Stimulated activated CD4-positive, alpha-beta T cell treated with anti-CD3 and anti-CD28 coated beads, TNF-alpha, amount 100 ng/mL, for 24 hours (primary cell): ENCODE measurements at places on chromosomes 5 and 9.

DNA sequence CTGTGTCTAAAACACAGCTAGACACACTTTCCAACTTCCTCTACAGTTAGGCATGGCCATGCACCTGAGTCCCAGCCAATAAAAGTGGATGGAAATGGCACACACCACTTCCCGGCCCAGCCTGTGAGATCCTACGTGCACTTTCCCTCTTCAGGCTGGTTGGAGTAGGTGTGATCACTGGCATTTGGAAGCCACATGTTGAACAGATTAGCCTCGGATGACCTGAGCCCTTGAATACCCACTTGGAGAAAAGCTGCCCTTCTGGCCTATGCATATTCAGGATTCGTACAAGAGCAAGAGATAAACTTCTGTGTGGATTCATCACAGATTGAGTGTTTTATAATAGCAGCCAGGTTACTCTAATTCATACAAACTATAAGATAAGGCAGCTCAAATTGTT lies 359.0 kb upstream of the SLC30A5 start:
- DNase-seq, result no peak

GRCh38 chr5:153400931-153401330 lies 89.5 kb upstream of the GRIA1 start:
- no peak for DNase-seq

DNA sequence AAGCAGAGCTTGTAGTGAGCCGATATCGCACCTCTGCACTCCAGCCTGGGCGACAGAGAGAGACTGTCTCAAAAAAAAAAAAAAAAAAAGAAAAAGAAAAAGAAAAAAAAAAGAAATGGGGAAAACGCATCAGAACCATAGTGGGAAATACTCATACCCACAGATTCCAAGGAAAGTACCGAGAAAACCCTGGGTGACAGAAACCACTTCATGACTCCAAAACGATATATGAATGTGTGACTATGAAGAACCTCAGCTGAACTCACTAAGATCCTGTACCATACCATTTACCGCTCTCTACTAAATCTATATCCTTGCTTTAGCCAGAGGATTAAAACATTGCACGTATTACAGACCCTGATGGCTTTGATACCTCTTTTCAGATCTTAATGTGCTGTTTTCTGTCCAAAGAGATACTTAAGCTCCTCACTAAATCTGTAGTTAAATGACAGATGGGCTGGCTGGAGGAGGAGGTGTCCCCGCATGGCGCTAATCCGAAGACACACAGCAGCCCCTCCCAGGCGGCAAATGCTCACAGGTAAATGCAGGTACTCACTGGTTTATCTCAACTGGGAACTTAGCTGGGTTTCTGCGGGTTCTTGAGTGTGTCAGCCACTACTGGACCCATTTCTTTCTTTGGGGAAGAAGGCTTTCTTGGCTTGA lies 2.8 kb downstream of the LPCAT1 start:
- DNase-seq, result no peak

DNA sequence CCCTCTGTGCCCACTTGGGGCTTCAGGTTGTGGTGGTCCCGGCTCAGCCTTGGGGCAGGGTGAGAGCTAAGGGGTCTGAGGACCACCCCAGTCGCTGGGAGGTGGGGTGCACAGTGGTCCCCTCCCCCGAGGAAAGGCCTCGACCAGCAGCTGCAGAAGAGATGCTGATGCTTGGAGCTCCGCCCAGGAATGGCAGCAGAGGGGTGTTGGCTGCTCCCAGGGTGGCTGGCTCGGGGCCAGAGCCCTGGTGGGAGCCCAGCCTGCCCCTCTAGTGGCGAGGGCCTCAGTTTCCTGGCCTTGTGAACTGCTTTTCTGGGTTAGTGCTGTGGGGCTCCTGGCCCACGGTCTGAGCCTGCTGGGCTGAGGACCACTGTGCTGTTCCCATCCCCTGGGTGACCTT lies 1.2 kb downstream of the DIPK1B start:
- no peak for DNase-seq

DNA sequence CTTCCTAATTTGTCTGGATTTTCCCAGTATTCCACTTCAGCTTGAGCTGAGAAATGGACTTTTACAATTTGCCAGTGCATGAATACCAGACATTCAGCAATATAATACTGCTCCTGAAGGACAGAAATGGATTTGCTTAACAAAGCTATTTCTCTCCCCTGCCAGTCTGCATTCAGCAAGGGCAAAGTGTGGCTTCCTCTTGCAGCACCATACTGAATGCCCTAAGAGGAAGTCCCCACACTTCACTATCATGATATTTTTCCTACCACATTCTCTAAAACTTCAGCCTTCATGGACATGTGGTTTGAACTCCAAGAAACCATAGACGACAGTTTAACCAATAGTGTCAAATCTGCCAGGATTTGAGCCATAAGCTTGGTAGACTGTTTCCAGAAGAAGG lies 19.8 kb upstream of the TLE4 start:
- DNase-seq, result no peak

- no peak for DNase-seq
Measured at GRCh38 chr5:111983459-111983858, 226.5 kb upstream of the NREP start.

DNA sequence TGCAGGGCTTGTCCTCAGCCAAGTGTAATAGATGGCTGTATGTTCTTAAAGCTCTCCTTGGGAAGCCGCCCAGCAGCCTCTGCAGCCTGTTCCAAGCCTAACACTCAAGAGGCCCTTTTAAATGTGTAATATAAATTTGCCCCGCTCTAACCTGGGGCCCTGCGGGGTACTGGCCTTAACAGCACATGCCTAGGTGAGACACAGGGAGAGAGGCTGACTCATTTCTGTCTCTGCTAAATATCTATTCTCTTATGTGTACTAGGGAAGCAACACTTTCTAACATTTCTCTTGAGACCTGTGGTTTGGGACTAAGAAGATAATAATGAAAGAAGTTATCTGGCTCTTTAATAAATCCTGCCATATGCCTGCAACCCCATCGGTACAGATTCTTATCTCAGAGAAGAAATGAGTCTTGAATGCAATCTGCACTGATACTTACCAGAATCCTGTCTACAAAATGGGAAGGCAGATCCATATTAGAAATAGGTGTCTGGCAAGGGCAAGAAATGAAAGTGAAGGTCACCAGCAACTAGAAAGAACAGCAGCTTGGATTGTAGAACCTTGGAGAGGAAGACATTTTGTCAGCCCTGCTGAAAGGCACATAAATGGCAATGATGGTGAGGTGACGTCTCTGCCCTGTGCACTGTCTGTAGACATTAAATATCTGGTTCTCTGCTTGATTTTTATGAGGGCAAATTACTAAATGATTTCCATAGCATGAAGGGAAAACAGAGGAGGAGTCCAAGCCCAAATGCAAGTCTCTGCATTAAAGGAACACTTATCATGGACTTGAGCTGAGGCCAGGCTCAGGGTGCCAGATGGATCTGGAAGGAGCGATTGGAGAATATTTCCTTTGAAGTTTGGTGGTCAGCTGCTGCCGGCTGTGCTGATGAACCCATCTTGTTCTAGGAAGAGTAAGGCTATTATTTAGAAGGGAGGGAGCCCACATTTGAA lies 14.5 kb upstream of the TGFBI start:
- DNase-seq, result no peak

DNA sequence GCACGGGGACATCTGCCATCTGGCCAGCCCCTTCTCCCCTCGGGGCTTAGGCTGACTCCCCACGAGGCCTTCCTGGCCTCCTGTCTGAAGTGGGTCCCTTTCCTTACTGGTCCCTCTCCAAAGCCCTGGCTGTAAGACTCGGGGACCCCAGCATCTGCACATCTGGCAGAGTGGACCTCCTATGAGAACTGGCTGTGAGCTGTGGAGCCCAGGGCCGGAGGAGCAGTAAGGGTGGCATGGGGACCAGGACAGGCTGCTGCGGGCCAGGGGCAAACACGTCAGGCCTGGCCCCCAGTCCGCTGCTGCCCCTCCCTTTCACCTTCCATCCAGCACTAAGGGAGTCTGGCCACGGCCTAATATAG lies 33.8 kb downstream of the EXOC3 start:
- no peak for DNase-seq

DNA sequence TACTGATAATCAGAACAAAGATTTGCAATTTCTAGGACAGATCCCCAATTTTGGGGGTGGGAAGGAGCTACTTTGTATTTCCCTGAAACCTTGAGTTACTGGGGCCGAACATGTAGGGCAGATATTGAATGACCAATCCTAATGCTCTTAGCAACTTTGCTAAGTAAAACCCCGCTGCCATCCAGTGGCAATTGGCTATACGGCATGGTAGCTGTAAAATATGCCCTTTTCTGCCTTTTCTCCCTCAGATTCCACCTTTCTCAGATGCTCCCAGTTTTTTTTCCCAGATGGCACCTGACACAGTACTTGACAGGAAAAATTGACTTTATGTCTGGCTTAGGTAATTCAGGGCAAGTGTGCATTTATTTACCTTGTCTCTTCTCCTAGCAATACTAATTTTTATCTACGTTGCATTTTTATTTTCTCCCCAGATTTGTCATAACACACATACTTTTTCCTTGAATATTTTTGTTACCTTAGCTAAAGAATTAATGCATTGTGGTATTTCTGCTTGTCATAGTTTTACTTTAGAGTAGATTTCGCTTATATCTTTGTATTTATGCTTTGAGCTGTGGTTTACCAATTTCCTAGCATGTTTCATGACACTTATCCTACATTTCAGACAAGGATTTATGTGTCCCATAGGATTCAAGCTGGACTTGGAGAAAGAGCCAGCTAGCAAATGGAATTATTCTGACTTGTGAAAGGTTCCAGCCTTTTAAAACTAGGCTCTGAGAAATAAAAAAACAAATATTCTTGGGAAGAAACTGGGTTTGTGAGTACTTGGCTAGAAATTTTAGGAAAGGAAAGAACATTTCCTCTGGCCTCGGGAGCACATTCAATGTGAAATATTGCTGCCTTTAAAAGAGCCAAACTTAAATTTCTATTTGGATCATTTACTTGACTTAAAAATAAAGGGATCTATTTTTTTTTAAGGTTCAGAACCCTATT lies 37.4 kb downstream of the PIK3R1 start:
- DNase-seq, result peak; percentile 33

DNA sequence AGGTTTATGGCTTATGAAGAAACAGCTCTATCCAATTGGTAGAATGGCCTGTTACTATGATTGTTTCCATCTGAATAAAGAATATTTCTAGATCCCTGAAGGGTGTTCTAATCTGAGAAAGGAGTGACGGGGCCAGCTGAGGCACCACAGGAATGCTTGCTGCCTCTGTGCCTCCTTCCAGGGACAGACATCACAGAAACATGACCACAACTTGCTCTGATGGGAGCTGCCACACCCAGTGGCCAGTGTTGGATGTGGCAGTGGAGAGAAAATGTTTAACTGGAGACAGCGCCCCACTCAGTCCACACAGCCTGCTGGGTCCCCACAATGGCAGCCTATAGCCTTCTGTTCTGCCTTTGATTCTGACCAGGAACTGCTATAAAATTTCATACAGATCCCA lies 38.6 kb upstream of the TESK1 start:
- no peak for DNase-seq

GRCh38 chr5:65722575-65723403 lies 784 bp downstream of the NLN start:
- DNase-seq, result no peak

DNA sequence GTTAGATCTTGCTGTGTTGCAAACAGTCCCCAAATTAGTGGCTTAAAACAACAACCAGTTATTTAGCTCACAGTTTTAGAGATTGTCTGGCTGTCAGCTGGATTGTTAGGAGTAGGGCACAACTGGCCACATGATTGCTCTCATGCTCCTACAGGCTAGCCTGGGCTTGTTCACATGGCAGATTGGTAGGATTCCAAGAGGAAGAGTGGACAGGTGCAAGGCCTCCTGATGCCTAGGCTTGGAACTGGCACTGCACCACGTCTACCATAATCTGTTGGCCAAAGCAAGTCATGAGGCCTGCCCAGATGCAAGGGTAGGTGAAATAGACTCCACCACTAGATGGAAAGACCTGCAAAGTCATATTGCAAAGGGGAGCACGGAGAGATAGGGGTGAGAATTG lies 76.4 kb downstream of the ACER2 start:
- no peak for DNase-seq

DNA sequence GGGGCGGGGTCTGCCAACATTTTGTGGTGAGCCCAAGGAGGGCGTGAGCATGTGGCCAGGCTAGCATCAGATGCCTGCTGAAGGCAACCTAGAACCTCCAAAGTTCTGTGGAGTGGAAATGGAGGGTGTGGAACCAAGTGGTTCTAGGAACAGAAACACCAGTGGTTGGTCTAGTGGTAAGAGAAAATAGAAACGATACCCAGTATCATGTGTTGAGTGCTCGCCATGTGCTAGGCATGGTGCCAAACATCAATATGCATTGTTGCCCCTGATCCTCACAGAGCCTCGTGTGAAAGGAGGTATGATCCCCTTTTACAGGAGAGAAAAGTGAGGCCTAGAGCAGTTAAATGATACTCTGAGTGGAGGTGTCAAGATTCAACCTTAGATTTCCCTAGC lies 31.5 kb upstream of the MVB12B start:
- DNase-seq, result no peak

GRCh38 chr5:45334939-45335338 lies 361.2 kb downstream of the HCN1 start:
- DNase-seq, result no peak

DNA sequence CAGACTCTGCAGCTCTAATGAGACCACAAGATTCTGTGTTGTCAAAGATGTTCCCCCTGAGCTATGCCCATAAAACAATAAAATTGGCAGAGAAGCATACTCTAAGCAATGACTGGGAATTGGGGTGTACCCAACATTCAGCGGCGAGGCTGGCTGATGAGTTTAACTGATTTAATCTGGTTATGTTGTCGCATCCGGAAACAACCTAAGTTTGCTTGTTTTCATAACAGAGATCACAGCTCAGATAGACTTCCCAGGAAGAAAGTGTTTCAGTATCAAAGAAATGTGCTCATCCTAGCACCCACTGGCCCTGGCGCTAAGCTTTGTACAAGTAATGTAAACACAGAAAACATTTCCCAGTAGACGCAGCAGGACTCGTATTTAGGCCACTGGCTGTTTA lies 7.4 kb downstream of the SEMA5A start:
- no peak for DNase-seq

DNA sequence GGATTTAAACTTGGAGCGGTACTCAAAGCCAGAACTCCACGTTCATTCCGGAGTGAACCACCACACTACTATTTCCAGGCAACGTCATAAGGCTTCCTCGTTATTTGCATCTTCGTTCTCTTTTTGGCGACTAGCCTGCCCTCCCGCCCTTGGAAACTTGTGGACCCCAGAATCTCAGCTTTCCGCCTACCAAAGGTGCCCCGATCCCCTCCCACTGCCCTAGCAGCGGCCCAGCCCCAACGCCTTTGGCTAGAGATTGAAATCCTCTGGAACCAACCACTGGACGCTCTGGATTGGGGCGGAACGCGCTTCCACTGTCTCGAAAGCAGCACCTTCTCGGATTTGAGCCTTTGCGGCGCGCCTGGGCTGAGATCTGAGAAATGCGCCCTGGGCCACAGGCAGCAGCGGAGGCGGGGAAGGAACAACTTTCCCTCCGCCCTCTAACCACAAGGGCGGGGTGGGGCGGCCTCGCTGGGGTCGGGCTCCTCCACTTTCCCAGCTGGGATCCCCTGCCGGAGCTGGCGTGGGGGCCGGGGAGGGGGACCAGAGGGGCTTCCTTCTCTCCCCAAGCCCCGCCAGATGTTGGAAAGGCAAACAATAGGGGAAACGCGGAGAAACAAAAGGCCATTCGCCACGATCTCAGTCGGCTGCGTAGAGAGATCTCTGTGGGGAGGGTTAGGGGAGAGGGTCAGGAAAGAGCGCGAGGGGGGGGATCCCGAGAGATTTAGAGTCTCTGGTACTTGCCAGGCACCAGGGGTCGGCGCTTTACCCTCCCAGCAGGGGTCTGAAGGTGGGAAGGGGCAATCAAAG lies 1.3 kb downstream of the MOB3B start:
- no peak for DNase-seq

GRCh38 chr5:80206282-80206681 lies 49.6 kb downstream of the SERINC5 start:
- DNase-seq, result no peak
